Midbrain (tissue), 1 donor: ENCODE measurements at places on chromosomes 6 and 20.

DNA sequence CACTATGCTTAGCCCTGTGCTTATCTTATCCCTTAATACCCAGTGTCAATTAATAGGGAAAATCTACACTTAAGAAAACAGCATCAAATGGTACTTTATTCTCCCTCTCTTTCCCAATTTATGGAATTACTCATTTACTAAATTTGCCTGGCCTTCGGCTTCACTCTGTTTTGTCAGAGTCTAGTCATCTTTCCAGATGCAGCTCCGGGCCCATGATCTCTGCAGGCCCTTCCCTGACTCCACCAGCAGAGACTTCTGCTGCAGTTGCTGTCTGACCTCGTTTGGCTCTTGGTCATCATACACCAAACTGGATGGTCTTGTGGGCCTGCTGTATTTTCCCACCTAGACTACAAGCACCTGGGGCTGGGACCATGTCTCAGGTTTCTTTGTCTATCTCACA is 27.4 kb downstream of the MRS2 start:
- DNase-seq = no peak

GRCh38 chr6:149779644-149779963 is 30.1 kb downstream of the PCMT1 start:
- no peak for DNase-seq

- DNase-seq = no peak
Observed at GRCh38 chr20:46311719-46312074, 3.4 kb upstream of the CDH22 start.

- no peak for DNase-seq
Observed at GRCh38 chr6:91633374-91634111, 1046.7 kb upstream of the MAP3K7 start.

GRCh38 chr6:44667668-44668390 is 280.3 kb downstream of the CDC5L start:
- DNase-seq = no peak

DNA sequence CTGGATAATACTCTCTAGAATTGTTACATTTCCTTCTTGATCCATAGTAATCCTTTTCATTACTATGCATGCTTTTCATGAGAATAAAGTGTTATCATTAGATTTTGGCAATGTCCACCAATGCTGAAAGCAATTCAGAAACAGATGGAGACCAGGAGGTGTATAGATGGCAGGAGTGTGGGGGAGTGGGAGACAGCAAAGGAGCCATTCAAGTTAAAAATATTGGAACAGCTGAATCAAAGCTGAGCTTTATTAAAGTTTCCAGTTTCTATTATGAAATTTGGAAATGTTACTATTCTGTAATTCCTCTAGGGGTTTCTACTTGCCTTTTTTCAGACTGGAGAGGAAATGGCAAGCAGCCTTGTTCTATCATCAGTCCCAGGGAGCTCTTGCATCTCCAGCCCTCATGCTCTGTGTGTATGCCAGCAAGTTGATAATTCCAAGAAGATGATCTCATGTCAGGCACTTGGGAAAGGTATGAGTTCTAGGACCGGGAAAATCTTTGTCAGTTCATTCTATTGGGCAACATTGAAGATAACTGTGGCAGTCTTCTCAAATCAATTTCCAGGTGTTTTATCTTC is 228.0 kb downstream of the CD109 start:
- no peak for DNase-seq

GRCh38 chr6:156854466-156855161 is 77.4 kb downstream of the ARID1B start:
- no peak for DNase-seq

DNA sequence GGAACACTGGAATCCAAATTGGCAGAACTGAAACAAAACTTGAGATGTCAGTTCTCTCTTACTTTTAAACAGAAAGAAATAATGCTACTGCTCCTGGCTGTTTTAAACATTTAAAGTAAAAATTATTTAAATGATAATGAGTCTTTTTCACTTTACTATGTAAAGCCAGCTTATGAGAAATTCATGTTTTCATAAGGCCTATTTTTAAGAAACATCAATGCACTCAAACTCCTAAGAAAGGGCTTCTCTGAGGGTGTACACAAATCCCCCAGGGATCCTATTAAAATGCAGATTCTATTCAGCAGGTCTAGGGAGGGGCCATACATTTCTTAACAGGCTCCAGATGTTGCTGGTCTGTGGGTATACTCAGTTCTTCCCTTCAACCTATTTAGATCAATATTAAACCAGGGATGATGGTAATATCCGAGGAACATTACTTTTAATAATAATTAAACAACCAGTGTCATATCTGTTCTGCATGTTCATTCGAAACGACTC is 2.3 kb downstream of the FERMT1 start:
- DNase-seq = no peak

- no peak for DNase-seq
Observed at GRCh38 chr6:31687321-31687720, 6.5 kb upstream of the LY6G5C start.

- DNase-seq = no peak
Observed at GRCh38 chr6:40552941-40553340, 34.2 kb downstream of the LRFN2 start.

- no peak for DNase-seq
Observed at GRCh38 chr6:116877743-116878142, 701 bp downstream of the RFX6 start.

GRCh38 chr6:34486106-34486740 is 20.3 kb downstream of the PACSIN1 start:
- DNase-seq = no peak

GRCh38 chr20:48217190-48217589 is 431.9 kb upstream of the SULF2 start:
- DNase-seq = no peak

GRCh38 chr6:16922282-16922681 is 161.0 kb upstream of the ATXN1 start:
- no peak for DNase-seq
